ENCODE measurements at places on chromosomes 5 and 9. TPM values are rescaled to one million over a fixed set of nuclear protein-coding genes. Genes with fewer than 3 reads are reported as not detected.

- peak; percentile 69 for DNase-seq
These were observed 2.1 kb downstream of the MXD3 start for GRCh38 chr5:177309351-177310191.

- peak; percentile 40 for DNase-seq
These were observed 26.9 kb downstream of the RAI14 start for GRCh38 chr5:34682926-34683623.

DNA sequence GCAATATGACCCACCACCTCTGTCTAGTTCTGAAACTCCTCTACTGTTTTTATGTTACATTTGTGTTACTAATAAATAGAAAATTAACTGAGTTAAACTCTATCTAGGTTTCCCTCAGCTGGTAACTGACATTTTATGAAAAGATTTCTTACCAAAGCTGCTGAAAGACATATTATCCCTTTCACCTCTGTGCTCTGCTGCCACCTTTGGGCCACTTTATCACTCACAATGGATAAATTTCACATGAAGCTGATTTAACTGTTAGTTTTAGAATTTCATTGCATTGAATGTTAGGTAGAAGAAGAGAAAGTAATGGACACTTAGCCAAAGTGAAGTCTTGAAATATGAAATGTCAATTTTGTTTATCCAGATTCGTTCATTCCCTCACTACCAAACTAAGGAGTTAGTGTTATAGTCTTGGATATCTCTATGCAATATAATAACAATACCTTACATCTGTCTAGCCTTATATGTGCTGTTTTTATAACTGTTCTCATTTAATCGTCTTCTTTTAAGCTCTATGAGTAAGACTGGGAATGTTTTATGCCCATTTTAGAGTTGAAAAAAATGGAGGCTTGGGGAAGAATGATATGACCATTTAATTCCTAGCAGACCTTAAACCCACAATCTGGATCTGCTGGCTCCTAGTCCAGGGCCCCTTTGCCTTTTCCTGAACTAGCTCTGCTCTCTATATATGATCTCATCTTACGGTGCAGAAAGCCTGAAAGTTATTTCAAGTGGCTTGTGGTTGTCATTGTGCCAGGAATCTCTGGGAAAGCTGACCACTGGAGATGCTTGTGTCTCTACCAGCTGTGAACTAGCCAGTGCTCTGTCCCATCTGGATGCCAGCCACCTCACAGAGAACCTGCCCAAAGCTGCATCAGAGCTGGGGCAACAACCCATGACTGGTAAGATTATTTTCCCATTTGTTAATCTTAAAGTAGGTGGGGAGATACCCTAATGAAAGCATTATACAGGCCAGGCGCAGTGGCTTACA is 97.1 kb downstream of the GOLPH3 start:
- DNase-seq = peak; percentile 61

Gene ADAMTS13
- total RNA-seq = 1.3 TPM

- no peak for DNase-seq
These were observed 34.4 kb downstream of the KCNT1 start for GRCh38 chr9:135736272-135736978.

Gene SLC6A3
- total RNA-seq = not detected

DNA sequence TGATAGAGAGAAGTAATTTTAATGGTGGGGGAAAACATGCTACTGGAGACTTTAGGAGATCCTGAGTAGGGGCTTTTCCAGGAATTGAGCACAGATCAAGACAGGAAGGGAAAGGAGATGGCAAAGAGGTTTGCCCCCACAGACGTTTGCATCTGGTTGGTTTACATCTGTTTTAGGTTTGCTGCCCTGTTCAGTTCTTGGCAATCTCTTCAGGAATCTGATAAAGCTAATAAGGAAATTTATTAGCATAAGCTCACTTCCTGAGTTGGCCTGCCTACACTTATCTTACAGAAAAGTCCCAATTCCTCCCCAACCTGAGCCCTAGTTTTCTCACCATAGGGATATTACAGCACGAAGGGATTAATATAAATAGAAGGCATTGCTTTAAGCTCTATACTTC is 3.4 kb upstream of the CFAP95 start:
- no peak for DNase-seq

- DNase-seq = no peak
These were observed 30.0 kb downstream of the DAB2IP start for GRCh38 chr9:121681404-121681803.

- no peak for DNase-seq
These were observed 94.8 kb upstream of the SPATA31C2 start for GRCh38 chr9:88233091-88233490.

DNA sequence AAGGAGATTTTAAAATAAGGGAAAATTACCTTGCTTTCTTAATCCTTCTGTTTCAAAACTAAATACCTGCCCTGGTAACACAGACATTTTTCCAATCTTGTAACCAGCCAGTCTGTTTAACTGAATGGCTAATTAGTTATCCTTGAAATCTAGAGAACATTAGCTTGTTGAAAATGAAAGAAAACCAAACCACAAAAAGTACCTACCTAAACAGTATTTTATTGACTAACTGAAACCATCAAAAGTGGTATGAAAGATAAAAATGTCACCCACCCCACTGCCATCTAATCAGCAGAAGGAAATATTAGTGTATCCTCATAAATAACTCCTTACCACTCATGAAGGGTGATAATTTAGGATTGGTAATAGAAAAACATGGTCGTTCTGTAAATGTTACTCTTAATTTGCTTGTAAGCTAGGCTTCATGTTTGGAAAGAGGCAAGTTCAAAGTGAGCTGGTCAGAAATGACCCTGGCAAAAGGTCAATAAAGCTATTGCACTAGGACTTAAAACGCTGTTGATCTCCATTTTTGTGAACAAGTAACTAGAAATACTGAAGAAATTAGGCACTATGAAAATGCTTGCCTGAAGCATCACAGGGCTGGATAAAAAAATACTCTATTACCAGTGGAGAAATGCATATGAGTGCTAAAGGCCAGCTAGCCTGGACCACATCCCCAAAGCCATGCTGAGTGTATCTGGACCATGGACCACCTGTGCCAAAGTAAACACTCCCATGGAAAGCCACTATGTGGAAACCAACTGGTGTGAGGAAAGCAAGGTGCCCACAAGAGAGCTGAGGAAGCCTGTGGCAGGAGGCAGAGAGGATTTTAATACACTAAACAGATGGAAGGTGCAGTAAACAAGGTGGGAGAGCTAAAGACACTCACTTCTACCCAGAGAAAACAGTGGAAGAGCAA is 8.4 kb downstream of the SEMA5A start:
- no peak for DNase-seq

Gene GCNT4
- 46.2 TPM for total RNA-seq

- DNase-seq = peak; percentile 66
These were observed 532.4 kb downstream of the ANXA1 start for GRCh38 chr9:73683862-73684591.
